GM13976 (cell line): ENCODE measurements at places on chromosomes 6 and 20.

GRCh38 chr20:40602381-40602780 lies 86.7 kb downstream of the MAFB start:
- no peak for DNase-seq

DNA sequence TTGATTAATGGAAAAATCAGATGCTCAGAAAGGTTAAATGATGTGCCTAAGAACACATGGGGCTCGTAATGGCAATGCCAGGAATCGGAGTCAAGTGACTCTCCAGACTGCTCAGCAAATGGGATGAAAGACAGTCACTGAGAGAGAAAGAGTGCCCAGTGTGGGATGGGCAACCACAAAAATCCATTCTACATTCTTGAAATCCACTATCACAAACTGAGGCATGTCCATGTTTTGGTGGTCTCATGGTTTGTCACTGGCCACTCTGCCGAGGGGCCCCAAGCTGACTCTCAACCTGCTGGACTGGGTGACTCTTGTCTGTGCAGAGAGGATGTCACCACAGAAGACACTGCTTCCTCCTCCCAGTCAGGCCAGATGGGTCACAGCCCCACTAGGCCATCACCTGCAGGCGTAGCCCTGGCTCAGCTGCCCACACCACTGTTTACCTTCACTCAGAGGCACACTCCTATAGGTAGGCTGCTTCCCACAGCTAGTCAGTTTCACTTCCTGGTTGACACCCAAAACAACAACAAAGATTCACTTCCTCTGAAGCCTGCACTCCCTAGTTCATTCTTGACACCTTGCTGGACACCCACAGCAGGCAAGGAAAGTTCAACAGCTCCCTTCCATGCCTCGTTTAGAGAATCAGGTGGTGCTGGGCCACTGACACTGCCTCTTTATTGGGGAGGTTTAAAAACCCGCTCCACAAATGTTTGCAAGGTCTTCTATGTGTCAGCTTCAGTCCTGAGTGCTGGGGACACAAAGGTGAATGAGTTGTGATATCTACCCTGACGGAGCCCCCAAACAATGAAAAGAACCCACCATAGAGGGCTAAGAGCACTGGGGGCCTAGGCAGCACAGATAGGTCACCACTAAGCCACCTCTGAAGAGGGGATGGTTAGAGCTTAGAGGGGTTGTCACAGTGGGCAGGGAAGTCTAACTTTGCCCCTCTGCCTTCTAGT lies 21.7 kb downstream of the MAP1LC3A start:
- DNase-seq: peak; percentile 43

DNA sequence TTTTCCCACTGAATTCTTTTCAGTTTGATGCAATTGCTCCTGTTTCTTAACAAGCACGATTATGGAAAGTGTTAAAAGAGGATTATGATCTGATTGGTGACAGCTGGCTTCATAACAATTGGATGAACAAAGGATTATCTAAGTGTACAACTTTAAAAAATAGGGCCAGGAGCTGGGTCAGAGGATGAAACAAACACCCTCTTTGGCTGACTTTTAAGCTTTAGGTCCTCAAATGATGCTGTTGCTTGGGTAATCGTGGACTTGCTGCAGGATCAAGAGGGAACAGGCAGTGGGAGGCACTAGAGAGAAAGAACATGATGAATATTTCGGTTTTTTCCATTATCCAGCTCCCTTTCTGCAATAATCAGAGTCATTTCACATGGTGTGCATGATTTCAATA lies 35.5 kb upstream of the TMX4 start:
- DNase-seq: no peak

DNA sequence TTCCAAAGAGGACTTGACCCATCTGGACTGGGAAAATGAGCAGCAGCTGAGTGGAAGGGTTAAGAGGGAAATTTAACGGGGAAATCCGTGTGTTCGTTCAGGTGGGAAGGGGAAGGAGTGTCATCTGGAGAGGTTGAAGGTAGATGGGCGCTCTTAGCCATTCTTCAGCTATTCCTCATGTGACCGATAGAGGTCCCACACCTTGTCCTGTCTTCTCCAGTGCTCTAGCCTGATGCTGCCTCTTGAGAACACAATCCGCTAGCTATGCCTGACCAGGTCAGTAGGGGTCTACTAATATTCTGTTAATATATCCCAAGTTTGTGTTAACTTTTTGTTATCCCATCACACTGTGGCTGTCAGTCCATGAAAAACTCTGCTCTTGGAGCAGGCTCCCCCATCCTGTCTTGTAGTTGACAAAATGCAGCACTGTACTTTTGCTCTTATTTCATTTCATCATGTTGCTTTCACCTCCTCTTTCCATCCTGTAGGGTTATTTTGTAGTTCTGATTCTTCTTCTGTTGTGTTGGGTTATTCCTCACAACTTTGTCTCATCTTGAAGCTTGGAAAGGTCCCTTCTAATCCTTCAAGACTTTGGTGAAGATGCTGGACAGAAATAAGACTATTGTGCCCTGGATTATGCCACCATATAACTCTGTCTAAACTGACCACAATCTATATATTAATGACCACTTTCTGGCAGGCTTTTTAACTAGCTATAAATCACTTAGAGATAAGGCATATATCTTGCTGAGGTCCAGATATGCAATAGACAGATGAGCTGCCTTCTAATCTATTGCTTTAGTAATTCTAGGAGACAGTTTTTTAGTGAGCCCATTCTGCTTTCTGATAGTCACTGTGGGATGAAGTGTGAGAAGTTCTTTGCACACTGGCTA lies 123.4 kb upstream of the SUPT3H start:
- DNase-seq: no peak

- DNase-seq: no peak
These were observed 102.7 kb downstream of the ANKRD60 start for GRCh38 chr20:58125726-58126125.

- DNase-seq: no peak
These were observed 143.7 kb downstream of the CDH26 start for GRCh38 chr20:60101891-60102281.

- no peak for DNase-seq
These were observed 62.3 kb downstream of the TRMT11 start for GRCh38 chr6:126048635-126049034.

DNA sequence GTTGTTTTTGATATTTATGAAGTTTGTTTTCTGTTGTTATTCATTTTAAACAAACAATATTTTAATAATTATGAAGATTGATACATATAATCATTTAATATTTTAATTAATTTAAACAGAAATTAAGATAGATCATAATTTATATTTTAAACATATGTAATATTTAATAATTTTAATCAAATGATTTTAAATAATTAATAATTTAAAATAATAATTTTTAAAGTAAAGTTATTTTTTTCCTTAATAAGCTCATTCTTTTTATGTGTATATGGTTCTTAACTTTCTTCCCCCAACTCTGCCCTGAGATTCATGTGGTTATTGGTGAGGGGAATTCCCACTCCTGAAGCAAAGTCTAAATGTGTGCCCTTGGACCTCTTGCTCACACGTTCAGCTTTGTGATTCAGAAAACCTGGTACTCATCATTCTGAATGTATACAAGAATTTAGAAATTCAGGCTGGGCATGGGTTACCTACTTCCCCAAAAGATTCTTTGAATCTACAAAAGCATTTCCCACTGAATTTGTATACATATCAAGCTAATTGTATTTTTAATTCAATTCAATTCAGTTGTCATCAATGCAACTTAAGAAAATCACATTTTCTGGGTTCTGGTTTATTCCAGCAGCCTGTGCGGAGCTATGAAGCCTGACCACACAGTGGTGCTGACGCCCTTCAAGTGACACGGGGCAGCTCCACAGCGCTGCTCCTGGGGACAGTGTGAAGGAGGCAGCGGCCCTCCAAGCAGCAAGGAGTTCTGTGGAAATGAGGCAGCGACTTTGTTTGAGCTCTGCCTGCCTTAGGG lies 168.9 kb upstream of the UST start:
- DNase-seq: peak; percentile 76

DNA sequence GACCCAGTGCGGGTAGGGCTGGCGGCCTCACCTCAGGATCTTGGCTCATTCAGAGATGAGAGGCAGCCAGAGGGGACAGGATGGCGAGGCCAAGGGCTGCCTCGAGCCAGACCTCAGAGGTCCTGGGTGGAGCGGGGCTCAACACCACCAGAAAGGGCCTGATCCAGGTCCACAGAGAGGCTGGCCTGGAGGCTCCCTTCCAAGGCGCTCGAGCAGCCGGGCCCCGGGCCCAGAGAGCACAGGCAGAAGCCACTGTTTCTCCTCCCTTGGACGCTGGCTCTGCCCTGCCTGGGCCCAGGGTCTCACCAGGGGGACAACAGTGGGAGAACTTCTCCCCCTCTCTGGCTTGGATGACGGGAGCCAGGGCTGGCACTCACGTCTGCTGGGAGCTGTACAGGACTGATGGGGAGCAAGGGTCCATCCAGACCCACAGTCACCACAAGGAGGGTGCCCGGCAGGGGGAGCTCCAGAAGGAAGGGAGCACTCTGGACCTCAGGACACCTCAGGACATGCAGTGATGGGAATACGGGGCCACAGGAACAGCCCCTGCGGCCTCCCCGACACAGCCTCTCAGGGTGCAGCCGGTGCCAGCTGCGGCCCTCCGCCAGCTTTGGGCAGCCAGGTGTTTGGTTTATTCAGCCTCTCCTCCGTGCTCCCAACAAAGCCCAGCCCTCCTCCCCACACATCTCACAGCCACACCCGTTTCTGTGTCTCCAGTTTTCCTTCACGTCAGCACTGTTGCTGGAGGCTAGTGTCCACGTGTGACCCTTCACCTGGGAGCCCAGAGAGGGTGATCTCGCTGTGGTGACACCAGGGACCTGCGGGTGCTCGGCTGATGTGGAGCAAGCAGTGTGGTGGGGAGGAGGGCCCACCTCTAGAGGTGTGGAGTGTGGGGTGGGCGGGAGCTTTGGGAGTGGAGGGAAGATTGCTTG lies 8.7 kb downstream of the RPS21 start:
- no peak for DNase-seq

GRCh38 chr6:76222189-76222588 lies 149.7 kb upstream of the IMPG1 start:
- DNase-seq: no peak

DNA sequence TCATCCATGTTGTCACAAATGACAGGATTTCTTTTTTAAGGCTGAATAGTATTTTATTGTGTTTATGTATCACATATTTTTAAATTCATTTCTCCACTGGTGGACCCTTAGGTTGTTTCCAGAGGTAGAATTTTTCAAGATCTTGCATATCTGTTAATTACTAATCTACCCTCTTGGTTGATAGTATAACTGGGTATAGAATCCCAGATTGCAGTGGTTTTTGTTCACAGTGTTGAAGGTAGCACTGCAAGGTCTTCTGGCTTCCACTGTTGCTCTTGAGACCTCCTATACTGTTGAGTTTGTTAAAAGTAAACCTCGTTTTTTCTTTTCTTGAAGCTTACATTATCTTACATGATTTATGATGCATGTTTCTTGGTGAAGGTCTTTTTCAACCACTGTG lies 22.9 kb downstream of the CDC5L start:
- DNase-seq: no peak

DNA sequence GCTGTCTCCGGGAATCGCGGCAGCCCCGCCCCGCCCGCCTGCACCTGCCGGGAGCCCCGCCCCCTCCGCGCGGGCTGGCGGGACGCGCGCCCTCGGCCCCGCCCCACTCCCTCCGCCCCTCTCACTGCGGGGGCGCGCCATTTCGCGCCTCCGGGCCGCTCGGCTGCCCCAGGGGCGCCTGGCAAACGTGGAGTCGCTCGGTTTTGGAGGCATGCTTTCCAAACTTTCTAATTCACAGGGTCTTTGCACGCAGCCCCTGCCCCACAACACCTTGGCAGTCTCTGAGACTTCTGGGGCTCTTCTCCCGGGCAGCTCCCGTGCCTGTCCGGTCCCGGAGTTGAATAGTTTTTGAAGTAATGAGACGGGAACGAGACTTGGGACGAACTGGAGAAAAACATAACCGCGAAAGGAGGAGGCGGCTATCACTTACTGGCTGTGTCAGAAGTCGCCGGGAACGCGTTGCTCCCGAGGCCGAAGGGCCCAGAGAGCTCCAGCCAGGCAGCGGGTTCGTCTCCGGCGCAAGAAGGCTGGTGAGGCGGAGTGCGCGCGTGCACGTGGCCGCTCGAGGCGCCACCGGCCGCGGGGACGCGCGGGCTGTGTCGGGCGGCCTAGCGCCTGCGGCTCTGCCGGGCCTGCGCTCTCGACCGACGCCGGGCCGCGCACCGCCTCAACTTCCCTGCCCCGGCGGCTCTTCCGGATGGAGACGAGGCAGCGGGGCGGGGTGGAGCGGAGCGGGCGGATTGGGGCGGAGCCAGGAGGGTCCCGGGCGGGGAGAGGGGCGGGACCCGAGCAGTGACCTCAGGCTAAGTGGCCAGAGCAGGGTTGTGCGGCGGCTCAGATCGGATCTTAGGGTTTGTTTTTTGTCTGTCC lies at the start of gene MCM9:
Gene MCM9 (minus strand): TSS at position 699 of the 870 bp plus-strand sequence. CDS start 3,436 bp downstream, outside the sequence.
- DNase-seq: peak; percentile 96

GRCh38 chr6:137754366-137754765 lies 112.7 kb upstream of the TNFAIP3 start:
- no peak for DNase-seq

DNA sequence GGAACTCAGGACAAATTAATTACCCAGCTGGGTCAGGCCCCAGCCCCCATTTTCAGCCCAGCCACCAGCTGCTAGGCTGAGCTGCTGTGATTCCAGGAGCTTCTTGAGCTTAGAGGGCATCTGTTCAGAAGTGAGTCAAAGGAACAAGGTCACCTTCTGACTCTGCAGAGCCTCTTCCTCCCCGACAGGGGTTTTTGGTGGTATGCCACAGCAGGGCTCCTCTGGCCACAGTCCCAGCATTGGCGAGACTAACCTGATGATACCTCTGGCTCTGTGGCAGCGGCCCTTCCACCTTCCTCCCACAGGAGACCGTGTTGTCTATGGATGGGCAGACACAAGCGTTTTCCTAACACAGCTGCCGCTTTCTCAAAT lies 39.7 kb downstream of the ZC3H12D start:
- DNase-seq: no peak

GRCh38 chr6:37279366-37280134 lies 21.6 kb upstream of the TMEM217 start:
- DNase-seq: no peak

- no peak for DNase-seq
These were observed 69.8 kb downstream of the DST start for GRCh38 chr6:56572788-56573471.

- no peak for DNase-seq
These were observed 12.4 kb downstream of the FHL5 start for GRCh38 chr6:96575359-96575758.

- no peak for DNase-seq
These were observed 8.2 kb downstream of the HLA-DRA start for GRCh38 chr6:32447932-32448331.

DNA sequence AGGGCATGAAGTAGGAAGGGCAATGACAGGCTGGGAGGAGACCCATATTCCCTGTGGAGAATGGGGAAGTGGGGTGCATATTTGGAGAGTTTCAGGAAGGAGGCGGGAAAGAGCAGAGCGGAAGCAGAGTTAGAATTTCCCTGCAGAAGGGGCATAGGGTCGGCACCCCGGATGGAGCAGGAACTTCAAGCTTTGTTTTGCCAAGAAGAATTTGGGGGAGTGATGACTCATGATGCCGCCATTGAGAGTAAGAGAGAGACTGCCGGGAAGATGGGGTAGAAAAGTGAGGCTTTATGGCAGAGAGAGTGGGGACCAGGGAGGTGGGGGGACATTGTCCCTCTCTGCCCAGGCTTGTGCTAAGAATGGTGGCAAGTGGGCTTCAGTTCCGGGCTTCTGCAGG lies 50.3 kb upstream of the EPB41L1 start:
- no peak for DNase-seq
